Transverse colon (tissue), 4 donors: ENCODE measurements at places on chromosomes 7 and 10. TPM values are rescaled to one million over a fixed set of nuclear protein-coding genes. Genes with fewer than 3 reads are reported as not detected.

SRRM3 gene
- 0.82 TPM for total RNA-seq

SLC26A5 gene
- total RNA-seq, result 6.0 TPM

MTERF1 gene
- total RNA-seq, result 12.7 TPM

SUN3 gene
- not detected for total RNA-seq

NME8 gene
- total RNA-seq, result not detected

TSPAN15 gene
- 97.7 TPM for total RNA-seq

STEAP2 gene
- 9.2 TPM for total RNA-seq

SLC39A12 gene
- total RNA-seq, result not detected

CRYGN gene
- not detected for total RNA-seq
